ENCODE measurements at places on chromosomes 3 and 15.
A peak's percentile ranks its signal among the peaks of the same experiment; 100 is the strongest.

- DNase-seq = no peak
- no peaks in the 10 kb centered on the region for H3K27me3 ChIP-seq
- peaks cover 40% of the 10 kb centered on the region for H3K36me3 ChIP-seq
- H3K27ac ChIP-seq = 0 out of 2 replicates have a peak overlapping the region, but pooled peaks have one; percentile 15
- H3K4me3 ChIP-seq = no peak overlapping the region
- no peaks in the 10 kb centered on the region for H3K4me1 ChIP-seq
These were observed 50.3 kb downstream of the MRPS25 start for GRCh38 chr3:15014606-15015328.

- H3K4me1 ChIP-seq = peaks cover 13% of the 10 kb centered on the region
- peaks cover 8% of the 10 kb centered on the region for H3K27me3 ChIP-seq
- no peak overlapping the region for H3K4me3 ChIP-seq
These were observed 4.2 kb upstream of the GMPPB start for GRCh38 chr3:49727924-49728361.

DNA sequence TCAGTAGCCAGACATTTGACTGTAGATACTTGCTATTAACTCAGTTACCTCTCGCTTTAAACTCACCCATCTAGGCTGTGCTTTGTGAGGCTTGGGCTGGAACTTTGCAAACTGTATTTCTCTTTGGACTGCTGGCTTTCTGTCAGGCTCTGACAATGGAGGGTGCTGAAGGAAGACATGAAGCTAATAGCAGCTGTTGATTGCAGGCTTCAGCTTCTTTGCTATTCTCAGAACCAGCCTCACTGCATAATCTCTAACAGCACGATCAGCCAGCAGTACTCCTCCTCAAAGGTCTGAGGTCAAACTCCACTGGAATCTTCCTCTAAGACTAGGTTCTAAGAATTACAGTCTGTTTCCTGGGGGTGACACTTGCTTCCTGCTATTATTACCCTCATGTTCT lies 295.6 kb downstream of the ZBBX start:
- DNase-seq = no peak
- H3K4me1 ChIP-seq = no peaks in the 10 kb centered on the region
- H3K4me3 ChIP-seq = no peak overlapping the region

DNA sequence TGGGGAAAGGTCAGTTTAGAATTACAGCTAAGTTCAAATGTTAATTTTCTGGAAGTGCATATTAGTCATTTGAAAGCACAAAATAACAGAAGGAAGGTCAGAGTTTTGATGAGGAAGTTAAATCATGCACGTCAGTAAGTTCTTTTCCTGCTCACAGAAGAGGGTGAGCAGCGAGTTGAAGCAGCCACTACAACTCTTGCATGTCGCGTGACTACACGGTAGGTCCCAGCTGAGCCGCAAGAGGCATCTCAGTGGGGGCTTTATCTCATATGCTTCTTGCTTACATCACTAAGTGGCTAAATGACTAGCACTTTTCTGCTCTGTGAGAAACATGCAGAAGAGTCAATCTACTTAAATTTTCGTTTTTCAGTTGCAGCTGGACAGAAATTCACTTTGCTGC lies 21.3 kb upstream of the SEC62 start:
- DNase-seq = no peak
- no peak overlapping the region for H3K4me3 ChIP-seq
- H3K27me3 ChIP-seq = peaks cover 12% of the 10 kb centered on the region
- no peak overlapping the region for H3K27ac ChIP-seq

GRCh38 chr15:65032801-65033537 lies 3.5 kb upstream of the MTFMT start:
- peaks cover 6% of the 10 kb centered on the region for H3K27me3 ChIP-seq
- H3K4me3 ChIP-seq = no peak overlapping the region
- peaks cover 6% of the 10 kb centered on the region for H3K36me3 ChIP-seq
- H3K27ac ChIP-seq = no peak overlapping the region
- no peak for DNase-seq
- peaks cover 24% of the 10 kb centered on the region for H3K4me1 ChIP-seq

DNA sequence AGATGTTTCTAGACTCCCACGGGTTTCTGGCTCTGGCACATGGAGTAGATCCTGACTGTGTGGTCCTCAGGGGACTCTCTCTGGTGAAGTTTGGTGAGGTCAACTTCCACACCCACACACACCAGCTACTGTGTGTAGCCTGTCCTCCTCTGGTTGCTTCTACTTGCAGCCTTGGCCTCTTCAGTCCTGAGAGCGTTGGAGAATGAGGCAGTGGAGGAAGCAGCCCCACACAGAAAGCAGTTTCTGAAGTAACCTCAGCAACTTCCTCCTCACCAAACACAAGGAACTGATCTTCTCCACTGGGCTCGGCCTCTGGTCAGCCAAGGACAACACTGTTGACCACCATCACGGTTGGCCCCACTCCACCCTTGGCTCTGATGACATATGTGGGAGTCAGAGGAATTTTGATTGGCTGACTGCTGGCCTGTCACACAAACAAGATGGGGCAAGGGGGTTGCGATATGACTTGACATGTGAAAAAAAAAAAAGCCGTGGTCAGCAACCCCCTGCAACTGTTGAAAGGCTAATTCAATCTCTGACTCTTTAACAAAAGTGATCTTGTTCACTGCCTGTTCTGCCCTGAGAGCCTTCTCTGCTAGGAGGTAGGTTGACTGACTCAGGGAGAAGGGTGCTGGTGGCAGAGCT lies 19.6 kb downstream of the CD86 start:
- no peaks in the 10 kb centered on the region for H3K36me3 ChIP-seq
- peaks cover 13% of the 10 kb centered on the region for H3K27me3 ChIP-seq
- H3K4me1 ChIP-seq = no peaks in the 10 kb centered on the region

- H3K27me3 ChIP-seq = peaks cover 3% of the 10 kb centered on the region
- peak overlapping the region; percentile 70 for H3K4me3 ChIP-seq
- peak; percentile 30 for DNase-seq
- peaks cover 9% of the 10 kb centered on the region for H3K4me1 ChIP-seq
- no peaks in the 10 kb centered on the region for H3K36me3 ChIP-seq
- no peak overlapping the region for H3K27ac ChIP-seq
These were observed 848 bp downstream of the SYNM start for GRCh38 chr15:99105514-99106341.

- H3K4me3 ChIP-seq = no peak overlapping the region
- peaks cover 2% of the 10 kb centered on the region for H3K27me3 ChIP-seq
- H3K27ac ChIP-seq = no peak overlapping the region
- no peak for DNase-seq
These were observed 16.1 kb downstream of the ZDHHC23 start for GRCh38 chr3:113963879-113964278.

- H3K4me1 ChIP-seq = peaks cover 32% of the 10 kb centered on the region
- DNase-seq = no peak
- H3K36me3 ChIP-seq = no peaks in the 10 kb centered on the region
- no peak overlapping the region for H3K4me3 ChIP-seq
These were observed 370.6 kb upstream of the TBL1XR1 start for GRCh38 chr3:177567833-177568232.

DNA sequence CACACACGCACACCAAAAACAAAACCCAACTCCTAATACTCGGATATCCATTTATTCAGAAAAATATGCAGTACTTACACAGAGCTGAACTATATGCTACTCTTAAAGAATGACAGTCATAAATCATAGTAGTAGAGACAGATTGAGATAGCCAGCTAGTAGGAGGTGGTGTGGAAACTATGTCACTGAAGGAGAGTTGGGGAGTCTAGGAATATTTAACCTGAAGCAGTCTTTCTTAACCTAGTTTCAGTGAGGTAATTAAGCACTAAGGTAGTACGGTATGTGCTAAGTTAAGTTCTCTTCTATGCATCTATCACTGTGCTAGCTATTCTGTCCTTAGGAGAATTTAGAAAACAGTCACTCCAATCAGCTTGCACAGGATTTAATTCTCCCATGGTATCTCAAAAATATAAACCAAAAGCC lies 54.2 kb downstream of the ANKRD28 start:
- no peak overlapping the region for H3K4me3 ChIP-seq
- H3K4me1 ChIP-seq = peaks cover 13% of the 10 kb centered on the region
- peak overlapping the region; percentile 5 for H3K27ac ChIP-seq
- H3K36me3 ChIP-seq = peaks cover 77% of the 10 kb centered on the region
- peaks cover 5% of the 10 kb centered on the region for H3K27me3 ChIP-seq

DNA sequence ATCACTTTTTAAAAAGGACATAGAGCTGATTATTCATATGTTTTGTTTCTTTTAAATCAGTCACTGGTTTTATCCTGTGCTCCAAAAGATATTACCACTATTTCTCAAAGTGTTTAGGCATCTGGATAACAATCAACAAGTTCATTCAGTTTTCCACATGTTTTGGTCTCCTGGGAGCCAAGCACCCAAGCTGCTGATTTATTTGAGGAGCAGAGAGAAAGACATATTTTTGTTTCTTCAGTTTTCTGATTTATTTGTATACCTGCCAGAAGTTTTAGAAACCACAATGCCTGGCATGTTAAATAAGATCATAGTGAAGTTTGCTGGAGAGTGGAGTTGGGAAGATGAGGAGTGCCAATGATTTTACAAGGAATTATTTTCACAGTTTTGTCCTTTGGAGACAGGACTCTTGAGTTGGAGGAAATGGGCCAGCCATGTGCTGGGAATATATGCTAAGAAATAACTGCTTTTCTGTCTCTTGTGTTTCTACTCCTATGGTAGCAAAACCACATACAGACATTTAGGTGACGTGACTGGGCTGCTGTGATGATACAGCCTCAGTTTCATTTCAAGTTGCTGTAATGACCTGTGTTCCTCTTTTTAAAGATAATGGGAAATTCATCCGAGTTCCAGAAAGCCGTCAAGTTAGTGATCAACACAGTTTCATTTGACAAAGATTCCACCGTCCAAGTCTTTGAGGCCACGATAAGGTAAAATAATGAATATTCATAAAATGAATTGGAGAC lies 11.7 kb downstream of the EDEM1 start:
- peaks cover 31% of the 10 kb centered on the region for H3K36me3 ChIP-seq
- no peak for DNase-seq
- H3K4me3 ChIP-seq = no peak overlapping the region
- no peaks in the 10 kb centered on the region for H3K27me3 ChIP-seq
- peaks cover 51% of the 10 kb centered on the region for H3K4me1 ChIP-seq
